ENCODE measurements at places on chromosomes 5 and 9.
A peak's percentile ranks its signal among the peaks of the same experiment; 100 is the strongest.

DNA sequence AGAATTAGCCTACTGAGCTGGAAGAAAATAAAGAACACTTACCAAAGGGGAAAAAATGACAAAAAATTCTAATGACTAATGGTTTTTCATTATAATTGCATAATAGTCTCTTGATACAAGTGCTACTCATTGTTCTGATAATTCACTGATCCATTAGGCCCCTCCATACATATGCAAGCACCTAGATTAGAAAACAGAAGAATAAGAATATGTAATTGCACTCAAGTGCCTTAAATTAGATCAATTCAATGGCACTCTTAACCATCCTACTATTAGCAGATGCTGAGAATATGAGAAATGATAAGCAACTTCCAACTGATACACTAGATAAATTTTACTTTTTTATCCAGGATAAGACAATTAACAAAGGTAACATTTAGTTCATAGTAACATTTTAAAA is 440.9 kb upstream of the C9orf72 start:
- DNase-seq = no peak

DNA sequence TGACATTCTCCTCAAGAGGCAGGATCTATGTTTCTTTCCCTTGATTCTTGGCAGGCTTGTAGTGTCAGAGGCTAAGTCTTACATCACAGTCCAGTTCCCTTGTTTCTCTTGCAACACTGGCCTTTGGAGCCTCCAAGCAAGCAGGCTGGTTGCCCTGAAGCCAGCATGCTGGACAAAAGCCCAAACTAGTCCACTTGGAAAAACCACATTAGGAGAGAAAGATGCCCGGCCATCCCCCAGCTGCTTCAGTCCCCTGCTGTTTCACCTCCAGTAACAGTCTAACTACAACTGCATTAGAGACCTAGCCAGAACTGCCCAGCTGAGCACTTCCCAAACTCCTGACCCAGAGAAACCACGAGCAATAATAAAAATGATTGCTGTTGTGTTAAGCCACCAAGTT is 87.6 kb downstream of the ADAMTS6 start:
- DNase-seq = no peak

GRCh38 chr9:89122949-89123348 is 55.7 kb downstream of the SHC3 start:
- no peak for DNase-seq

DNA sequence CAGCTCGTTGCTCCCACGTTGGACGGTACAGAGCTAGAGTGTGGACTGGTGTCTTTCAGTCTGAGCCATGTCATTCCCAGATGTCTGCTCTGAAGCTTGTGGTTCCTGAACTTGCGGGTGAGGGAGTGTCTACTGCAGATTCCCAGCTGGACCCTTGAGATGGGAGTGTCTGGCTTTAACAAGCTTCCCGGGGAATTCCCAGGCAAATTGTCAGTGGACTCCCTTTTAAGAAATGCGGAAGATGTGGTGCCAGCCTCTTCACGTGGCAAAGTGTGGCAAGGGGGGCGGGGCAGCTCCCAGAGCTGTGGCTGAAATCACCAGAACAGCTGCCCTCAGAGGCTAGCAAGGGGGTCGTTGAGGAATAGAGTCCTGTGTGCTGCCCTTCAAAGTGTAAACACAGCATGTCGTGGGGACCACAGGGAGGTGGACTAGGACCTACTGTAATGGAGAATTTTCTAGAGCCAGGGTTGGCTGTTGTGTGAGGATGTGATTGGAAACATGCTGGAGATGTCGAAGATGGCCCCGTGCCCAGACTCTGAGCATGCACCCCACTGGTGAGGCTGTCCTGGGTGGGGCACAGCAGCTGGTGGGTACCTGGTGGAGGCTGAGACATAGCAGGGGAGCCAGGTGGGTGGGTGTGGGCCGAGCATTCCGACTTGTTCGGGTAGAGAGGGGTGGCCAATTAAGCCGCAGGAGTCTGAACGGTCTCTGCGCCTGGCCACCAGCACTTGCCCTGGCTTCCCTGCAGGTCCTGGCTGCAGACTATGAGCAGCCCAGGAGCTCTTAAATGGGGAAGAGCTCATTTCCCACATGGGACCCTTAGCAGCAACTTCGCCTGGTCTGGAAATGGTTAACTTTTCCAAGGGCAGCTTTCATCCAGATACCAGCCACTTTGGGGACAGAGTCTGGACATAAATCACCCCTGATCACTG is 37.4 kb downstream of the PRRX2 start:
- peak; percentile 90 for DNase-seq

DNA sequence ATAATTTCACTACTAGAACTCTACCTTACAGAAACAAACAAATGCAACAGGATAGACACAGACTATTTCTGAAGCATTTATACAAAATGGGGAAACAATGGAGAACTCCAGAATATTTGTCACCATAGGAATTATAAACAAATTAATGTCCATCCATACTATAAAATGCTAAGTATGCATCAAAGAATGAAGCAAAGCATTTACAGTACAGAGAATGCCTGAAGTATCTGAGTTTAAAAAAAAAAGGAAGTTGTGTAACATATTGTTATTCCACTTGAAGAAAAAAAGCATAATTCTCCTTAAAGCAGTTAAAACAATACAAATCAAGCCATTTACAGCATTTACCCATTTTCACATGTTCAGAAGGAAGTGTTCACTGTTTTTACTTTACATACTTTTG is 53.0 kb downstream of the DROSHA start:
- no peak for DNase-seq

DNA sequence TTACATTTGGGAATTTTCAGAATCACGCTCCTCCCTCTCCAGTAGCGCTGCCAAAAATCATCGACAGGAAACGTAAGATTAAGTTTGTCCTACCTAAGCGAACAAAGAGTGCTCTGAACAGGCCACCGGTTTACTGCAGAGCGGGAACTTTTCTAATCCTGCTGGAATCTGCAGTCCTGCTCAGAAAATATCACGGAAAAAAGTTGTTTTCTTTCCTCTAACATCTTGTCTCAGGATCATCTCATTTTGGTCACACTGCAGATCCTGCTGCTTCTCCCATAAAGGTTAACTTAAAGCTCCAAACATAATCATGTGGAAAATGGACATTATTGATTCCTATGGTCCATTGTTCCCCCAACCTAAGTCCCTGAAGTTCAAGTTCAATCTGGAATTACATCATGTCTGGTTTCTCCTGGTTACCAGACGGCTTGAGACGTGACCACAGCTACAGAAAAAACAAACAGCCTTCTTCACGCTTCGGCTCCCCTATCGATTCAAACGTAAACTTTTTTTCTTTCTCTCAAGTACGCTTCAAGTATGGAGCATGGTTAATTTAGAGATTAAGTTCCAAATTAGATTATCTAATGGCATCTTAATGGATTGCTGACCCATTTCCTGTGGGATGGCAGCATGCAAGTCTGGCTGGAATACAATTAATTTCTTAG is 217.6 kb downstream of the NFIB start:
- DNase-seq = no peak

- no peak for DNase-seq
Measured at GRCh38 chr5:122478741-122479442, 166.9 kb downstream of the SNCAIP start.
